ENCODE measurements at places on chromosomes 11 and 22. TPM values are rescaled to one million over a fixed set of nuclear protein-coding genes. Genes with fewer than 3 reads are reported as not detected.

The NCAM1 gene
- polyA plus RNA-seq = 63.0 TPM

The ENTHD1 gene
- 0.06 TPM for polyA plus RNA-seq

The TSPAN4 gene
- 27.8 TPM for polyA plus RNA-seq

The OR5A1 gene
- under 0.01 TPM for polyA plus RNA-seq
